ENCODE measurements at places on chromosomes 6 and 20.

DNA sequence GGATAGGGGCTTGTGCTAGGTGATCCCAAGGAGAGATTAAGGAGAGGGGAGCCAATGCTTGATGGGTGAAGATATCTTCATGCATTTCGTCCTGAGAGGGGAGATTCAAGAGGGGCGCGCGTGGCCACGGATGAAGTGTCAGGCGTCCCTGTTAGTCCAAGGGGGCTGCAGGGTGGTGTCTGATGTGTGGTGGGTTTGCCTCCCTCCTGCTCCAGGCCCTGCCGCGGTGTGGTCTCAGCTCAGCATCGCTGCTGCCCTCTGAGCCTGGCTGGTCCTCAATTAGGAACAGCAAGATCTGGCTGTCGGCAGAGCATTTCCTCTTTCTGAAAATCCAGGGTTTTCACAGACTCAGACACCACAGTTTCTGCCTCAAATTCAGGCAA, 318.0 kb downstream of the THBS2 start:
- DNase-seq, result no peak

DNA sequence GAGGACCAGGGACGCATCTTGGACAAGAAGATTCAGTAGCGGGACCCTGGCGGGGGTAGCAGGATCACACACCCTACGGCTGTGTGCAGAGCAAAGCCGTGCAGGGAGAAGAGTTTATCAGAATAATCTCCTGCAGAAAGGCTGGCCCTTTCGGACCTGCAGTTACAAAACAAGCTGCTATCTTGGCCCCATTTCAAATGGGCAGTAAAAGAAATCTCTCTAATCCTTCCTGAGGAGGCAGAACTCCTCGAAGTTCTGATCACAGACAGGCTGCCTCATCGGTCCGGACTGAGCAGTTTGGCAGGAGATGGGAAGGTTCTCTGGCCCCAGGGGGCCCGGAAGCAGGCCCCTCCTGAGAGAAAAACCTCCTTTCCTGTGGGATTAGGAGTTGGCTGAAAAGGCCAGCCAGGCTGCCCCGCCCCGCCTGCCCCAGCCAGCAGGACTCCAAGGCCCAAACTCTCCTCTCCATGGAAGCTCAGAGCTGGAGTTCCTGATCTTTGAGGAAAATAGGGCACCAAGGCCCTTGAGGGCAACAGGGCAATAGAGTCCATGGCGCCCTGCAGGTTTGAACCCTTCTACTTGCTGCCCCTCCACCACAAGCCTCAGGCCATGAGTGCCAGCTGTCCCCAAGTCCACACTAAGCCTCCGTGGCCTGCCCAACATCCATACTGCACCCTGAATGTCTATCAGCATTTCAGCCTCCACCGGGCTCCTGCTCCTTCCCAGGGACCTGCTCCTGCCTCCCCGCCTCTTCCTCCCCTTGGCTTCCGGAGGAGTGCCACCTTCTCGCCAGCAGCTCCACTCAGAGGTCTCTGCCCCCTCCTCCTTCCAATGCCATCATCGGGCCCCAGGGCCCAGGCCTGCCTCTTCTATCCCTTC, 141.3 kb downstream of the PREX1 start:
- DNase-seq, result no peak

DNA sequence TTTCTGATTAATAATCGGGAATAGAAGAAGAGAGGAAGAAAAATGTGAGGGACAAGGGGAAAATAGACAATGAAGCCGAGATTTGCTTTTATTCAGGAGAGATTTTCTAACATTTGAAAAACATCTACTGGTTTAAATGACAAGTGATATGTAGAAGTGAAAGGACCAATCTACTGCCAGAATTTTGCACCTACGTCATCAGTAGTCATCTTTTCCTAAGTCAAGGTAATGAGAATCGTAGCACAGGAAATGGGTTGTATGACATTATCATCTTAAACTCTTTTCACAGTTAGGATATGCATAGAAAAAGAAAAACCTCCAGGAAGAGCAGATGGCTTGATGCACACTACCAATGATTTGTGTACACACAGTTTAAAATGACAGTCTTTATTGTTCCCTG, 45.3 kb upstream of the RAB32 start:
- DNase-seq, result no peak

GRCh38 chr6:52016915-52017748, 70.3 kb downstream of the PKHD1 start:
- DNase-seq, result no peak

DNA sequence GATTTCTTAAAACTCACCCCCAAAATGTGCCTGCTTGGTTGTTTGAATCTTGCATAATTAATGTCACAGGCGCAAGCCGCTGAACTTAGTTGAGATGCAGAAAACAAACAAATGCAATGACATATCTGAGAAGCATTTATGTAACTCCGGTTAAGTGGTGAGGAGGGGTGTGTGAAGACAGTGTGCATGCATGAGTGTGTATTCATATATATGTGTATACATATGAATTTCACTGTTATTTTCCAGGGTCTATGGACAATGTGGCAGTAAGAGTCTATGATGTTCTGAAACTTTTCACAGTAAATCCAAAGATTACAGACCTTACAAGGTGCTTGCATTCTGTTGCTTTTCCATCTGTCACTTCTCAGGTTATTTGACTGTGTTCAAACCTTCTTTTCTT, 103.0 kb downstream of the ZNF217 start:
- DNase-seq, result no peak

- DNase-seq, result no peak
These were observed 26.2 kb upstream of the RHAG start for GRCh38 chr6:49662892-49663261.

DNA sequence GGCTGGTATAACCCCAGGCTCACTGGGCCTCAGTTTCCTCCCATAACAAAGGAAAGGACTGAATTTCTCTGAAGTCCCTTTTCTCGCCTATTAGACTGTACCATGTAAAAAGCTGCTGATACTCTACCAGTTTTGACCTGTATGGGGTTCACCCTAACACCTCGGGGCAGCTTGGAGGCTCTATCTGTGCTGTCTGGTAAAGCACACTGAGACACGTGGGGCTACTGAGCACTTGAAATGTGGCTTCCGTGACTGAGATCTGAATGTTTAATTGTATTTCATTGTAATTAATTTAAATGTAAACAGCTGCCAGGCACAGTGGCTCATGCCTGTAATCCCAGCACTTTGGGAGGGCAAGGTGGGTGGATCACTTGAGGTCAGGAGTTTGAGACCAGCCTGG, 24.0 kb downstream of the BMP7 start:
- DNase-seq, result no peak

DNA sequence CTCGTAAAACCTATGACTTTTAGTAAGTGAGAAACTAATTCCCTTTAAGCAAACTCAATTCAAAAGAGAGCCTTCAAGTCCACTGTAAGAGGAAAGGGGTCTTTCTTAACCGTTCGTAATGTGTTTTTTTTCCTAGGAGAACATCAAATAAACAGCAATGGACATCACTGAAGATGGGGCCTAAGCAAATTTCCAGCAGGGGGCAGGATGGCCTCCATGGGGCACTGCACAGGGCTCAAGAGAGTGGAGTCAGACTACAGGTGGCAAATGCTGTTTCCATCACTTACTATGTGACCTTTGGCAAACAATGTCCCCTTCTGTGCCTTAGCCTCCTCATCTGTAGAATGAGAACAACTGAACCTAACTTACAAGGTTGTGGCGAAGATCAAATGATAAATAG, 88.7 kb downstream of the ARHGAP18 start:
- DNase-seq, result no peak
